Esophagus (tissue), 2 donors: ENCODE measurements at places on chromosomes 2 and 18. TPM values are rescaled to one million over a fixed set of nuclear protein-coding genes. Genes with fewer than 3 reads are reported as not detected.

Gene ERBB4
- polyA plus RNA-seq = under 0.01 TPM

Gene GREB1L
- polyA plus RNA-seq = 0.31 TPM

Gene DOCK10
- polyA plus RNA-seq = 1.7 TPM

Gene NGEF
- 8.4 TPM for polyA plus RNA-seq

Gene GATA6
- 0.35 TPM for polyA plus RNA-seq

Gene AQP12A
- not detected for polyA plus RNA-seq

Gene EMILIN1
- 10.7 TPM for polyA plus RNA-seq

Gene TFCP2L1
- 8.6 TPM for polyA plus RNA-seq

Gene BOLL
- polyA plus RNA-seq = not detected

Gene FOXI3
- polyA plus RNA-seq = not detected

Gene ANKRD39
- 12.2 TPM for polyA plus RNA-seq

Gene YIPF4
- 24.4 TPM for polyA plus RNA-seq

Gene LDLRAD4
- polyA plus RNA-seq = 0.79 TPM

Gene ZC3H6
- polyA plus RNA-seq = 0.61 TPM

Gene CABYR
- polyA plus RNA-seq = 0.67 TPM

Gene MATN3
- 0.42 TPM for polyA plus RNA-seq

Gene NEU2
- polyA plus RNA-seq = not detected

Gene UGP2
- 79.9 TPM for polyA plus RNA-seq

Gene ALPP
- not detected for polyA plus RNA-seq

Gene RUFY4
- polyA plus RNA-seq = 0.52 TPM

Gene INHBB
- 0.51 TPM for polyA plus RNA-seq

Gene ACVR1
- polyA plus RNA-seq = 5.9 TPM

Gene TRIM54
- 0.05 TPM for polyA plus RNA-seq

Gene ESPNL
- 0.09 TPM for polyA plus RNA-seq

Gene ZNF804A
- polyA plus RNA-seq = 0.01 TPM

Gene TTC31
- 9.7 TPM for polyA plus RNA-seq

Gene TMEM200C
- not detected for polyA plus RNA-seq

Gene ABCA12
- 0.55 TPM for polyA plus RNA-seq
